ENCODE measurements at places on chromosomes 2 and 18. TPM values are rescaled to one million over a fixed set of nuclear protein-coding genes. Genes with fewer than 3 reads are reported as not detected.

The NT5DC4 gene
- total RNA-seq = 0.33 TPM

The TUBA3D gene
- total RNA-seq = not detected

The IL36RN gene
- not detected for total RNA-seq

The DPP4 gene
- total RNA-seq = 39.1 TPM

The POMC gene
- 1.2 TPM for total RNA-seq

The TMEM17 gene
- total RNA-seq = 2.6 TPM

The LGALSL gene
- total RNA-seq = 7.4 TPM

The IL36A gene
- not detected for total RNA-seq

The RGPD3 gene
- 0.20 TPM for total RNA-seq
